ENCODE measurements at places on chromosomes 12 and 14. TPM values are rescaled to one million over a fixed set of nuclear protein-coding genes. Genes with fewer than 3 reads are reported as not detected.

AQP2 gene
- 0.06 TPM for polyA plus RNA-seq

AGAP2 gene
- polyA plus RNA-seq = 2.2 TPM

PTHLH gene
- 0.08 TPM for polyA plus RNA-seq

FGD6 gene
- 2.1 TPM for polyA plus RNA-seq

CCDC197 gene
- not detected for polyA plus RNA-seq

TXNDC16 gene
- 5.2 TPM for polyA plus RNA-seq

ETFBKMT gene
- polyA plus RNA-seq = 3.4 TPM

Measured in adipose tissue (tissue), 3 donors.